NCI-H2029 treated with DMSO at 0.1 percent for 48 hours (cell line): ENCODE measurements at places on chromosomes 11 and 22.

GRCh38 chr11:44755556-44756523 is 29.1 kb downstream of the TSPAN18 start:
- DNase-seq = peak; percentile 31

GRCh38 chr11:71120471-71120896 is 131.9 kb downstream of the SHANK2 start:
- DNase-seq = no peak

- DNase-seq = no peak
Observed at GRCh38 chr11:111557425-111558111, 17.0 kb downstream of the LAYN start.

- DNase-seq = peak; percentile 13
Observed at GRCh38 chr22:22687638-22688500, 43.5 kb downstream of the GGTLC2 start.

- no peak for DNase-seq
Observed at GRCh38 chr11:92758241-92758780, 211.1 kb upstream of the MTNR1B start.
